H7 (cell line): ENCODE measurements at places on chromosomes 11 and 22.

GRCh38 chr11:24155792-24156191 lies 341.1 kb upstream of the LUZP2 start:
- peak; percentile 24 for DNase-seq

GRCh38 chr11:115166820-115167219 lies 337.4 kb downstream of the CADM1 start:
- no peak for DNase-seq

DNA sequence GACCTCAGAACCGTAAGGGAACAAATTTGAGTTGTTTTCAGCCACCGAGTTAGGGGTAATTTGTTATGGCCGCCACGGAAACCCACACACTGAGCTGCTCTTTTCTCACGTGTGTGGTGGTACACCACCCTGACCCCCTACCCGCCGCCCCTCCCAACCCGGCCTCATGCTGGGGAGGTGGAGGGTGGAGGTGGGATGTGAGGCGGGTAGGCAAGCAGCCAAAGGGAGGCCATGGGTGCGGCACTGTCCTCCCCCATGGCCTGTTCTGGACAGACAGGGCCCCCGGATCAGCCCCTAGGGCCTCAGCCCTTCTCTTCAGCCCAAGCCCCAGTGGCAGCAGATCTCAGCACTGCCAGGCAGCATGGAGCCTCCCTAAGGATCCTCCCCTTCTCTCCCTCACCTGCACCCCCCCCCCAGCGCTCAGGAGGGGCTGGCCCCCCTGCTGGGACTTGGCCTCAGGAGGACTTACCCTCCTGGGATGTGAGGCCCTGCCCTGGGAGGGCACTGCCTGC lies 7.9 kb downstream of the PRR5 start:
- peak; percentile 69 for DNase-seq

DNA sequence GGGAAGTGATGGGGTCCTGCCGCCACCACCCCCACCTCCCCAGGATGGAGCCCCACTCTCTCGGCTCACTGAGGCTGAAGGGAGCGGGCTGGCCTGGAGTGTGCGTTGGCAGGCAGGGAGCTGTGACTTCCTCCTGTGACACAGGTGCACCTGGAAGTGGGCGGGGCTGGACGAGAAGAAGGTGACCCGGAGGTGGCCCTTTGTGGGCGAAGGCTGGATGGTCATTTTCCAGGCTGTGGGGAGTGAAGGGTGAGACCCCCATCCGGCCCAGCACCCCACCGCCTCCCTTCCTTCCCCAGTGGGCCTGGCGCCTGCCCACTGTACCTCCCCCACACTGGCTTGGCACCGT lies 15.3 kb downstream of the IL17REL start:
- DNase-seq: peak; percentile 56

- no peak for DNase-seq
These were observed 260.2 kb upstream of the ISX start for GRCh38 chr22:34805771-34806170.
